ENCODE measurements at places on chromosomes 12 and 14.

GRCh38 chr12:117158911-117159553, 31.2 kb downstream of the FBXO21 start:
- no peak for DNase-seq

- no peak for DNase-seq
Observed at GRCh38 chr12:46264057-46264456, 4.8 kb downstream of the SLC38A1 start.

- no peak for DNase-seq
Observed at GRCh38 chr12:27464220-27464554, 17.7 kb downstream of the SMCO2 start.

GRCh38 chr14:104715416-104715815, 8.6 kb upstream of the ADSS1 start:
- no peak for DNase-seq

GRCh38 chr12:104720339-104721038, 237.6 kb downstream of the SLC41A2 start:
- no peak for DNase-seq

DNA sequence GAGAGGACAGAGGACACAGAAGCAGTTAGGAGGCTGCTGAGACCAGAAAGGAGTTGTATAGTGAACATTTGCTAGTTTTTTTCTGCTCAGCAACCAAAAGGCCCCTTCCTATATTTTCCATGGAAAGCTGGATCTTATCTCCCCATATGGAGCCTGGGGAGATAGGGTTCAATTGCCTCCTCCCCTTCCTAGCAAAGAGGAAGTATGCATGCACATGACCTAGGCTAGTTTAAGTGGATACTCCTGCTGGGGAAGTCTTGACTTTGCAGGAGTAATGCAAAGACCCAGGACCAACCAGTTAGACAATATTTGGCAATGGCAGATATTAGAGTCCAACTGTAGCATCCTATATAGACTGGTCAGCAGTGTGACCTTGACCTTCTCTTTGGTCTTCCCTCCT, 15.1 kb downstream of the CHD8 start:
- no peak for DNase-seq

DNA sequence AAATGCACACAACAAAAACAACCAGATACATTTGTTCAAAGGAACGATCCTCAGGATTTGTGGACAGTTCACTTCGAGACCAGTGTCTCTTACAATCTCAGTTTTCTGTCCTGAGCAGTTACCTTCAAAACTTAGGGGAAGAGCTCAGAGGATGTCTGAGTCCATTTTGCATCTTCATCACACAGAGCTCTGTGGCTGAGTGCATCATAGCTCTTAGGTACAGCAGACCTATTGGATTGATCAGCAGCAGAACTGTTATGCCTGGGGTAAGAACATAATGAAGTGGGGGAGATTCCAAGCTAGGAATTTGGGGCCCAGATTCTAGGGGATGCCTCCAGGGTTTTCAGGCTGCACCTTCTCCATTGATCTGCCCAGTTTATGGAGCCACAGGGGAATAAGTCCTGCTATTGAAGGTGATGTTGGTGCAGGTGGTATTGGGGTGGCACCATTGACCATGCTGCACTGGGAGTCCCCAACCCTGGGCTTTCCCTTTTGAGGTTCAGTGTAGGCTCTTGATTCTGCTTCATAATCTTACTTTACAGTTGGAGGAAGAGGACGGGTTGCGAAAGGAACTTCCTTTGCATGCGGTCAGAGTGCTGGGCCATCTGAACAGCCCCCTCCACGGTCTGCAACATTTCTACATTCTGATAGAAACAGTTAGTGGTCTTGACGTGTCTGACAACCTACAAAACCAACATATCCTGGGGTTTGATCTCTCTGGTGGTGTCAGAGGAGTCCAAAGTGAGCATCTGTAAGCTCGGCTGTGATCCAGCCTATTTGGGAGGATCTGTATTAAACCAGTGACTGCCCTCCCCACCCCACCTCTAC, 112.8 kb downstream of the CHST11 start:
- no peak for DNase-seq

GRCh38 chr14:57057803-57058202, 210.9 kb downstream of the EXOC5 start:
- peak; percentile 76 for DNase-seq

DNA sequence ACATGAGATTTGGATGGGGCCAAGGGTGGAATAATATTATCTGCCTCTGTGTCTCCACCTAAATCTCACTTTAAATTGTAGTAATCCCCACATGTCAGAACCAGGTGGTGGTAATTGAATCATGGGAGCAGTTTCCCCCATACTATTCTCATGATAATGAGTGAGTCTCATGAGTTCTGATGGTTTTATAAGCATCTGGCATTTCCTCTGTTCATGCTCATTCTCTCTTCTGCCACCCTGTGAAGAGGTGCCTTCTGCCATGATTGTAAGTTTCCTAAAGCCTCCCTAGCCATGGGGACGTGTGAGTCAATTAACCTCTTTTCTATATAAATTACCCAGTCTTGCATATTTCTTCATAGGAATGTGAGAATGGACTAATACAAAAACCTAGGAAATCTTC, 29.9 kb downstream of the TSPAN19 start:
- DNase-seq: no peak

DNA sequence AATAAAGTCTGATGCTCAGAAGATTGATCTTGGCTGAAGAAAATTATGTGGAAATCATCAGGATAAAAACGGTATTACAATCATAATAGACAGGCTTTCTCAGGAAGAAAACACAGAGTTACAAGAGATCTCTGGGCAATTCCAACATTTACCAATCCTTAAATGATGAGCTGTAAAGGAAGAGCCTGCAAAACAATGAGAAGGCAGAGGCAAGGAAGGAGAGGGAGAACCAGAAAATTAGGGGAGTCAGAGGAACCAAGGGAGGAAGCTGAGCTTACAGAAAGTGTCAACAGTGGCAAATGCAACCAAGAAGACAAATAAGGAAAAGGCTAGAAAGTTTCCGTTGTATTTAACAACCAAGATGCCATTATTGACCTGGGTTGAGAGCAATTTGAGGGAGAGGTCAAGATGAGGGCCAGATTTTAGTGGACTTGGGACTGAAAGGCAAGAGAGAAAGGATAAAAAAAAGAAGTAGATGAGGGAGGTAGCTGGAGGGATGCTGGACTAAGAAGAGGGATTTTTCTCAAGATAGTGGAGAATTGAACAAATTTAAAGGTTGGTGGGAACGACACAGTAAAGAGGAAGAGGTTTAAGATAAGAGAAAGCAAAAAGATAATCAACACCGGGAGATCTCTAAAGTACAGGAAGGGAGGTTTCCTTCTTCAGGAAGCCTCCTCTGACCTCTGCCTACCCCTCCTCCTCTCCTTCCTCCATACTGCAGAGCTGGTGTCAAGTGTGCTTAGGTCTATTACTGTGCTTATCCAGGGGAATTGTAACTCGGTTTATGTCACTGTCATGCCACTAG, 116.9 kb downstream of the DUSP6 start:
- DNase-seq: no peak

DNA sequence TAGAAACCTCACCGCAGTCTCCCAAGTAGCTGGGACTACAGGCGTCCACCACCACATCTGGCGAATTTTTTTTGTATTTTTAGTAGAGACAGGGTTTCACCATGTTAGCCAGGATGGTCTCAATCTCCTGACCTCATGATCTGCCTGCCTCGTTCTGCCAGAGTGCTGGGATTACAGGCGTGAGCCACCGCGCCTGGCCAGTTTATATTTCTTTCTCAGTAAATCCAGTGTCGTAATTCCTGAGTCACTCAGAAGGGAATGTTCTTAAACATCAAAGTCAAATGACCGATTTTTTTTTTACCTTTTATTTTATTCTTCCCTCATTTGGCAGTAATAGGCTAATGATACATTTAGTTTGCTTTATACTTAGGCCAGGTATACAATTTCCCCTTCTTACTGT, 80.5 kb downstream of the FBXO33 start:
- DNase-seq: no peak

- no peak for DNase-seq
Observed at GRCh38 chr12:127280393-127281275, 986.3 kb upstream of the TMEM132C start.

GRCh38 chr12:59603754-59604153, 7.9 kb downstream of the SLC16A7 start:
- DNase-seq: no peak

DNA sequence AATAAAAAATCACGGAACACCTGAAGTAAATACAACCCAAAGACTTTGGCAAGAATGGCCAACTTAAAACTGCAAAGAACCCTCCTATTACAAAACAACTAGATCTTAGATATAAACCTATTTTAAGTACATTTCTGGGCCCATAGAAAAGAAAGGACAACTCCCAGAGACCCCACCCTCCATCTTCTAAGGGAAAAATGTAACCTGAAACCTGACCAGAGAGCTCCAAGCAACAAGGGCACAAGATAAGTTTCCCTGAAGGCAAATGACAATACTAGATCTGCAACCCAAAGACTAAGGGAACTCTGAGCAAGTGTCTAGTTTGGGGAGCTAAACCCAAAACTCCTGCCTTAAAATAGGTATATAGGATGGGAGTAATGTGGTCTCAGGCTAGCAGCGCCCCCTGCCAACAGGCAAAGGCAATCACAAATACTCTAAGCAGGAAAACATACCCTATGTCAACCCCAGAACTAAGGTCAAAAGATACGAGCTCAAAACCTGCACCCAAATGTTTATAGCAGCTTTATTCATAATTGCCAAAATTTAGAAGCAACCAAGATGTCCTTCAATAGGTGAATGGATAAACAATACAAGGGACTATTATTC, 218.9 kb downstream of the ITPR2 start:
- peak; percentile 20 for DNase-seq

GRCh38 chr14:60933920-60934655, 46.8 kb downstream of the TRMT5 start:
- no peak for DNase-seq

DNA sequence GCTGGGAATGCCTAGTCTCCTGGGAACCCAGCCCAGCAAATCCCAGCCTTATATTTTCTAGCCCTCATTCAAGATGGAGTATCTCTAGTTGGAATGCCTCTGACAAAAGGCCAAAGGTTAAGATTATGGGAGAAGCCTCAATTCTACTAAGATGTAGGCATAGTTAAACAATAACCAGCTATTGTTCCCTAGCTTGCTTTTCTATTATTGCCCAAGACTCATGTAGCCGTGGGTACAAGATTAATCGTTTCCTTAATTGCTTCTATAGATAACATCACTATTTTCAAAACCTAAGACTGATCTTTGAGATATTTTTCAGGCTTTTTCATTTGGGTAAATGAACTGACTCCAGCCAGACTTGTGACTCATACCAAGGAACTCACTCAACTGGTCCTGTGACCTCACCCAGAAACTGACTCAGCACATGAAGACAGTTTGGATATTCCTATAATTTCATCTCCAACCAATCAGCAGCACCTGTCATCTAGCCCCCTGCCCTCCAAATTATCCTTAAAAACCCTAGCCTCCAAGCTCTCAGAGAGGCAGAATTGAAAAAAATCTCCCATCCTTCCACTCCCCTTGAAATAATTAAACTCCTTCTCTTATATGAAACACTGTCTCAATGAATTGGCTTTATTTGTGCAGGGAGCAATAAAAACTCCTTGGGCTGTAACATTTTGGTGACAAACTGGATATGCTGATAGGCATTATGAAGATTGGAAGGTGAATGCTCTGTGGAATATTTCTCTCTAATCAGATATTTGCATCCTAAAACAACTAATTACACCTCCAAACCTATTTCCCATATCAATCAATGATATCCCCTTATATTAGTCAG, 589.0 kb downstream of the C12orf50 start:
- no peak for DNase-seq

GRCh38 chr12:120479458-120479857, 9.9 kb upstream of the SRSF9 start:
- DNase-seq: no peak

- peak; percentile 78 for DNase-seq
Observed at GRCh38 chr12:53174881-53175491, 5.5 kb upstream of the ZNF740 start.

- DNase-seq: no peak
Observed at GRCh38 chr14:76948213-76948947, 80.1 kb downstream of the IRF2BPL start.

DNA sequence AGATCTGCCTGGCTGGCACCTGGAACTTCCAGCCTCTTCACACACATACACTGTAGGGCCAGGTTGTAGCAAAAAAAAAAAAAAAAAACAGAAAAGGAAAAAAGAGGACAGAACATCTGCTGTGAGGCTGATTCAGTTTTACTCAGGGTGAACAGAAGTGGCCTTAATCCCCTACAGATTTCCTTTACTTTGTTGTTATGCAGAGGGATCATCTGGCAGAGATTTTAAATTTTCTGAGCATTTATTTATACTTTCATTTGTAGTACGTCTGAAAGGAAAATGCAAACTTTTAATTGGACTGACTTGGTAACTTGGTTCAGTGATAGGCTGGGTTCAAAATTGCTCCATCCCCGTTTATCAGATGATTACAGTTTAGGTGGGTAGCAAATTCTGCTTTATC, 50.8 kb upstream of the PRICKLE1 start:
- no peak for DNase-seq

DNA sequence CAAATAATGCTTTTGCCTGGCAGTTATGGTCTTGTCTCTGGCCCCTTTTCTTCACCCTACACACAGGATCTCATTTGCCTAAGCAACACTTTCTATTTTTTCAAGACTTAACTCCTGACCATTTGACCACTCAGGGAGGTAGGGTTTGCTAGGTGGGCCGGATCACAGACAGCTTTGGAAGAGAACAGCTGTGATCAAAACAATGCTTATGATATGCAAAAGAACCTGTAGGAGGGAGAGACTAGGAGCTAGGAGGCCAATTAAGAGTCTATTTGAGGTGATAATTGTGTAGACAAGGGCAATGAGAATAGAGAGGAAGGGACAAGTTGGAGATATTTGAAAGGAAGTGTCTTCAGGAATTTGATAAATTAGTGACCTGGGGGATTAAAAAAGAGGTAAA, 12.3 kb upstream of the DACT1 start:
- DNase-seq: no peak

- no peak for DNase-seq
Observed at GRCh38 chr12:90791445-90791844, 163.5 kb downstream of the CCER1 start.

- DNase-seq: no peak
Observed at GRCh38 chr12:130529781-130530180, 186.3 kb downstream of the RIMBP2 start.

- DNase-seq: no peak
Observed at GRCh38 chr14:96187216-96188031, 17.2 kb upstream of the BDKRB2 start.

- no peak for DNase-seq
Observed at GRCh38 chr12:50620109-50620977, 115.6 kb downstream of the DIP2B start.

GRCh38 chr14:94644102-94644535, 31.9 kb downstream of the SERPINA3 start:
- DNase-seq: no peak
